ENCODE measurements at places on chromosomes 3 and 15. TPM values are rescaled to one million over a fixed set of nuclear protein-coding genes. Genes with fewer than 3 reads are reported as not detected.

SEMA3B gene
- 5.3 TPM for total RNA-seq

TPRG1 gene
- 2.5 TPM for total RNA-seq

WDR49 gene
- total RNA-seq = 8.8 TPM

GOLGA8O gene
- total RNA-seq = not detected

ZCWPW2 gene
- total RNA-seq = 1.3 TPM

P3H2 gene
- 4.7 TPM for total RNA-seq

SI gene
- not detected for total RNA-seq

BCL2A1 gene
- not detected for total RNA-seq

FANCD2OS gene
- total RNA-seq = not detected

ACSBG1 gene
- 4.1 TPM for total RNA-seq

POTEB gene
- total RNA-seq = not detected

GOLGA8R gene
- 1.6 TPM for total RNA-seq

DIS3L gene
- 42.9 TPM for total RNA-seq

KPNA1 gene
- total RNA-seq = 58.5 TPM

CKMT1B gene
- total RNA-seq = 11.9 TPM

DPPA2 gene
- not detected for total RNA-seq

ILDR1 gene
- total RNA-seq = not detected

C3orf70 gene
- total RNA-seq = 26.3 TPM

CD276 gene
- total RNA-seq = 52.9 TPM

ESYT3 gene
- total RNA-seq = 0.94 TPM

GPR149 gene
- total RNA-seq = 1.9 TPM

MAGEL2 gene
- total RNA-seq = 1.9 TPM

RETNLB gene
- not detected for total RNA-seq

OXTR gene
- 2.5 TPM for total RNA-seq

HTR3E gene
- total RNA-seq = not detected

TRIM69 gene
- total RNA-seq = 32.6 TPM

SERINC4 gene
- total RNA-seq = not detected

RHOV gene
- total RNA-seq = 8.1 TPM

GLDN gene
- 2.2 TPM for total RNA-seq

LRRC2 gene
- total RNA-seq = 5.9 TPM

COL6A5 gene
- total RNA-seq = not detected

CMTM8 gene
- 0.63 TPM for total RNA-seq

GOLGA6L6 gene
- total RNA-seq = not detected

GOLGA8M gene
- total RNA-seq = 1.3 TPM

EOMES gene
- 20.0 TPM for total RNA-seq

FMN1 gene
- 4.7 TPM for total RNA-seq

DUOXA2 gene
- total RNA-seq = not detected

DAZL gene
- total RNA-seq = not detected

LRRC31 gene
- not detected for total RNA-seq

RBPMS2 gene
- total RNA-seq = not detected

CCK gene
- total RNA-seq = 7.8 TPM

SLC28A2 gene
- not detected for total RNA-seq

NANOGP8 gene
- total RNA-seq = not detected

CATSPER2 gene
- total RNA-seq = 18.2 TPM

FSIP1 gene
- 13.8 TPM for total RNA-seq

PTH1R gene
- 1.6 TPM for total RNA-seq

TM4SF18 gene
- total RNA-seq = 3.8 TPM

CNTN6 gene
- total RNA-seq = 13.8 TPM

BRPF1 gene
- 23.5 TPM for total RNA-seq

HIGD2B gene
- not detected for total RNA-seq

TRPM1 gene
- not detected for total RNA-seq

ARHGAP31 gene
- total RNA-seq = 6.9 TPM

PLSCR4 gene
- total RNA-seq = 7.5 TPM

C3orf80 gene
- total RNA-seq = 5.6 TPM

Data from parietal lobe (tissue), 2 donors.